ENCODE measurements at places on chromosomes 13 and 19.

GRCh38 chr13:23146006-23146405, 34.8 kb upstream of the SGCG start:
- DNase-seq, result no peak

GRCh38 chr13:64866331-64866730, 2363.8 kb downstream of the PCDH9 start:
- DNase-seq, result no peak

- no peak for DNase-seq
Measured at GRCh38 chr19:1489463-1490310, 463 bp downstream of the PCSK4 start.

- peak; percentile 96 for DNase-seq
Measured at GRCh38 chr19:44684892-44685863, 13.8 kb upstream of the CEACAM16 start.

DNA sequence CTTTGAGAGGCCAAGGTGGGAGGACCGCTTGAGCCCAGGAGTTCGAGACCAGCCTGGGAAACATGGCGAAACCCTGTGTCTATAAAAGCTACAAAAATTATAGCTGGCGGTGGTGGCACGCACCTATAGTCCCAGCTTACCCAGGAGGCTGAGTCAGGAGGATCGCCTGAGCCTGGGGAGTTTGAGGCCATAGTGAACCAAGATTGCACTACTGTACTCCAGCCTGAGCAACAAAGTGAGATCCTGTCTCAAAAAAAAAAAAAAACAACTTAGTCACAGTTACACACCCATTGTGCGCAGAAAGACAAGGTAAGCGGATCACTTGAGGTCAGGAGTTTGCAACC, 728 bp upstream of the DENND1C start:
- DNase-seq, result no peak

DNA sequence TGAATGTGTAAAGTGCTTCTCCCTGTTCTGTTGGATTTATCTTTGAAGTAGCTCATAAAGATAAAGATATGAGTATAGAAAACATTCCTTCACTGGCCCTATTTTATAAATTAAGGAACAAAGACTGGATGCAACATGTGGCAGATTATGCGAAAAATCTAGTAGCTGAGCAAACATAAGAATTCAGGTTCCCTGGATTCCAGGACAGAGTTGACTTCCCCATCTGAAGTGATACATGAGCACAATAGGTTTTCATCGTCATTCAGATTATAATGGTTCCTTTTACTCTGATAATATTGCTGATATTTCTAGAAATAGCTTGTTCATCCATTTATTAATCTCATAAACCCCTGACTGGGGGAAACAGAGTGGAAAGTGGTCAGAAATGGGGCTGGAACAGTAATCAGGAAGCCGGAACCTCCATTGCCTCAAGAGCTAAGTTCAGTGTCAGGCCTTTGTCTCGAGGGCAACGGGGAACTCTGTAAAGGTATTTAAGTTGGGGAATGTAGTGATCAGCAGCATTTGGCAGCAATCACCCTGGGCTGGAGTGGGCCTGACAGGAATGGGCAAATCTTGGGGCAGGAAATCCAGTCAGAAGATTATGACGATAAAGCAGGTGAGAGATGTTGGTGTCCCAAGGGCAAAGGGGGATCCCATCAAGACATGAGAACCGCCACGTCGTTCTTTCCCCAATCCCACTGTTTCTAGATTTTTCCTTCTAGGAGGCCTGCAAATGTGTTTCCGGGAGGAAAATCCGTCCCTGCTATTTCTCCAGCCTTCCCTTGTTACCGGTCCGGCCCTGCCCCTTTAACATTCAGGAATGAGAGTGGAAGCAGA, 232.5 kb upstream of the SERP2 start:
- no peak for DNase-seq

DNA sequence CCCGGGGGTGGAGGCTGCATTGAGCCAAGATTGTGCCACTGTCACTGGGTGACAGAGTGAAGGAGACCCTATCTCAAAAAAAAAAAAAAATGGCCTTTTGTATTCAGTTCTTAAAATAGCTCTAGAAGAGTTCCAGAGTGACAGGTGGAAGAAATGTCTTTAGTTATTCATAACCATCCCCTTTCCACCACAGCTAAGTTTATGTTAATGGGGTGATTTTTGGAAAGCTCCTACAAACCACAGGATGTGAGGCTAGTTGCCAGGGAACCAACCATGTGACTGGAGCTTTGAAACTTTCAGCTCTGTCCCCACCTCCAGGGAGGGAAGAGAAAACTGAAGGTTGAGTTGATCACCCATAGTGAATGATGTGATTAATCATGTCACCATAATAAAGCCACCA, 6.9 kb downstream of the ZNF490 start:
- DNase-seq, result no peak

- DNase-seq, result peak; percentile 76
Measured at GRCh38 chr13:109704771-109705635, 81.4 kb downstream of the IRS2 start.

GRCh38 chr19:19540715-19541515, 2.9 kb downstream of the CILP2 start:
- no peak for DNase-seq

GRCh38 chr19:44570984-44571684, 41.7 kb upstream of the CEACAM20 start:
- DNase-seq, result peak; percentile 77

DNA sequence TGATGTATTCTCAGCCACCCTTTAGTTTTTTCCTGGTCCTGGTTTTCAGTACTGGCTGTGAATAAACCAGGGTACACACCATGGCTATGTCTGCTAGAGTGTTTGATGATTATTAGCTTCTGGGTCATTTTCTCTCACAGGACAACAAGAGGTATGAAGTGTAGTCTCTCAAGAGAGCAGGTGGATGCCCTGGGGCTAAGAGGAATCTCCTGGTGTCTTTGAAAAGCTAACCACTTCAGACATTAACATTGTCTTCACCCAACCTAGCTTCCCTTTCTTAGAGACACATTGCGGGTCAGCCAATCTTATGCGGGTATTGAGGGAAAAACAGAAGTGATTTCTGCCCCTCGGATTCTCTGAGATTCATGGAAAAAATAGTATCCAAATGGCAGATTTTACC, 1.6 kb downstream of the ZNF730 start:
- DNase-seq, result no peak
